ENCODE measurements at places on chromosomes 7 and 10.

GRCh38 chr7:5699467-5700384 lies 81.7 kb downstream of the RNF216 start:
- peak; percentile 76 for DNase-seq

DNA sequence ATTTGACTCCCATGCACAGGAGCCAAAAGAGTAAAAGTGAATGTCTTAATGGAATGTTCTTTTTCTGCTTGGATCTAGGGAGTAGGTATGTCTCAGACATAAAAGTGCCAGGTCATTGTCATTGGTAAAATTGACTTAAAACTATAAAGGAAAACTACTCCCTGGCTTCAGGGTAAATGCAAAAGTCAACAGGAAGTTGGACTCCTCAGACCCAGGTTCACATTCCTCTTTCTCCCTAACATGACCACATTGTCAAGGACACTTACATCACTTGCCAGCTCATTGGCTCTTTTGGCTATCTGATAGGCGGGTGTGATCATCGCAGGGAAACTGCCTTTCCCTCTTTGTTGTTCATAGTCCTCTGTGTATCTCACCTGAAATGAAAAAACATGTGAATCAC lies 13.7 kb downstream of the NRAP start:
- no peak for DNase-seq

DNA sequence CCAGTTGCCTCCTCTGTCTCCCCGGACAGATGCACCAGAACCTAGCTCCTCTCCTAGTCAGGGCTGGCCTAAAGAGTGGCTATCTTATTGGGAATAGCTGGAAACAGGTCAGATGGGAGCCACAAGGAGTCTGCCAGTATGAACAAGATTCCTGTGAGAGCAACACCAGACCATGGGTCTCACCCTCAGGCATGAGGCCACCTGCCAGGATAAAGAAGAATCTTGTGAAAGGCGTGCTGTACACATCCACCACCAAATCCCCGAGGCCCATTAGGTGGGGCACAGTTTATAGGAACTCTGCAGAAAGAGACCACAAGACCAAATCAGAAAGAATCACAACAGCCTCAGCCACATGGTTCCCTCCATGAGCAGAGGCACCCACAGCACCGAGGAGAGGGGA lies 325.9 kb downstream of the TNS3 start:
- DNase-seq = no peak

GRCh38 chr7:134182078-134182477 lies 54.9 kb downstream of the LRGUK start:
- DNase-seq = no peak

DNA sequence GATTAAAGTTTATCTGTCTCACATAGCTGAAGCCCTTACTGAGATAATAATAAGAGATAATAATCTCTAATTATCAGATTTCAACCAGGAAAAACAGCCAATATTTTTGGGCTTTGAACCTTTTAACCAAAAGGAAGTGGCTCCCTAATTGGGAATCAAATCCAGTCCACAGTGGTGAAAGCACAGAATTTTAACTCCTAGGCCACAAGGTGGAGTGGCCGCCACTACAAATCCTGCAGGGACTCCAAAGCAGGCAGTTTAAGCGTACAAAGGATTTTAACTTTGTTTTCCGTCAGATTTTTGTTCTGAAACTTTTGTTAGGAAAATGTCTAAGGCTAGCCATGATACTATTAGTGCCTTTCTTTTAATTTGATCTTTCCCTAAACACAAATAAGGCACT lies 99.6 kb upstream of the CCNY start:
- DNase-seq = no peak

DNA sequence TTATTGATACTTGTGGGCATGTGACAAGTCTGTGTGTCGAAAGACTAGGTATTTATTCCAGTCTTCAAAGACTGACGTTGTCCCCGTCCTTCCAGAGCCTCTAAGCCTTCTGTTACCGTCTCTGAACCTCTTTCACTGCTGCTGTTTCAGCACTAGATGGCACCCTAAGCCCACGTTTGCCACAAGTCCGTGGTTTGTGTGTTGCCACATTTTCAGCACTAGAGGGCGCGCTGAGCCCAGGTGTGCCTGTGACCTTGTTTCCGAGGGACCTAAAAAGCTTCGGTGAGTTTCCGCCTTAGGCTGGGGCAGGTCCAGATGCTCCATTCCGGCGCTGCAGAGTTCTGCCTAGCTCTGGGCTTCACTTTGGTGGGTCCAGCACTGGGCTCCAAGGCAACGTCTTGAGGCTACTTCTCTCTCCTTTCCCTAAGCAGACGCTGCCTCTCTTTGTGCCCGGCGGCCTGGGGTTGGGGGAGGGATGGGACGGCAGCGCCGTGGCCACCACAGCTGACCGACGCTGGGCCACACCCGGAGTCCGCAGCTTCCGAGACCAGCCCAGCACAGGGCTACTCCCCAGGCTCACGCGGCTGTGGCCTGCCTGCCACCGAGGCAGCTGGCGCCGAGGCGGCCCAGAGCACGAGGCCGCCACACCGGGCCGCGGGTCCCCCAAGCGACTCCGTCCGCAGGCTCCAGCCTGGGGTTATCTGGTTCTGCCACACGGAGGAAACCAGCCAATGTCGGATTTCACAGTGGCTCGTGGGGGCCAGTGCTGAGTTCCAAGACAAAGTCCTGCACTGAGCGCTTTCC lies 520.2 kb downstream of the REEP3 start:
- peak; percentile 88 for DNase-seq

- DNase-seq = no peak
Measured at GRCh38 chr10:61835069-61835945, 66.2 kb upstream of the ARID5B start.

GRCh38 chr10:131660427-131660826 lies 240.4 kb upstream of the PPP2R2D start:
- no peak for DNase-seq

- DNase-seq = no peak
Measured at GRCh38 chr7:137978464-137979237, 23.2 kb downstream of the CREB3L2 start.

GRCh38 chr10:3036155-3037021 lies 31.0 kb upstream of the PFKP start:
- no peak for DNase-seq

- no peak for DNase-seq
Measured at GRCh38 chr10:61787170-61787569, 114.3 kb upstream of the ARID5B start.

DNA sequence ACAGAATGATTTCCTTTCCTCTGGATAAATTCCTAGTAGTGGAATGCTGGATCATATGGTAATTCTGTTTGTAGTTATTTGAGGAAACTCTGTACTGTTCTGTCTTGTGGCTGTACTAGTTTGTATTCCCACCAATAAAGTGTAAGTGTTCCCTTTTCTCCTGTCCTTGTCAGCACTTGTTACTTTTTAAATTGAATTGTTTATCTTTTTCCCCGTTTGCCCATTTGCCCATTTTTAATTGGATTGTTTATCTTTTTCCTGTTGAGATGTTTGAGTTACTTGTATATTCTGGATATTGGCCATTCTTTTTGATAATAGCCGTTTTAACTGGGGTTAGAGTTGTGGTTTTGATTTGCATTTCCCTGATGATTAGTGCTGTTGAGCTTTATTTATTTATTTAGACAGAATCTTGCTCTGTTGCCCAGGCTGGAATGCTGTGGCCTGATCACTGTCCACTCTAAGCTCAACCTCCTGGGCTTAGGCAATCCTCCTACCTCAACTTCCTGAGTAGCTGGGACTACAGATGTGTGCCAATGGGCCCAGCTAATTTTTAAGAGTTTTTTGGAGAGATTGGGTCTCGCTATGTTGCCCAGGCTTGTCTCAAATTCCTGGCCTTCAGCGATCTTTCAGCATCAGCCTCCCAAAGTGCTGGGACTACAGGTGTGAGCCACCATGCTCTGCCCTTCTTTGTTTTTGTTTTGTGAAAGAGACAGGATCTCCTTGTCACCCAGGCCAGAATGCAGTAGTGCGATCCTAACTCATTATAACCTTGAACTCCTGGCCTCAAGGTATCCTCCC lies 23.0 kb downstream of the BMPR1A start:
- DNase-seq = no peak

- no peak for DNase-seq
Measured at GRCh38 chr7:1758028-1758858, 88.2 kb downstream of the ELFN1 start.

GRCh38 chr10:79394664-79395063 lies 47.4 kb downstream of the PPIF start:
- no peak for DNase-seq

- no peak for DNase-seq
Measured at GRCh38 chr10:9911488-9911887, 1106.2 kb upstream of the CELF2 start.

DNA sequence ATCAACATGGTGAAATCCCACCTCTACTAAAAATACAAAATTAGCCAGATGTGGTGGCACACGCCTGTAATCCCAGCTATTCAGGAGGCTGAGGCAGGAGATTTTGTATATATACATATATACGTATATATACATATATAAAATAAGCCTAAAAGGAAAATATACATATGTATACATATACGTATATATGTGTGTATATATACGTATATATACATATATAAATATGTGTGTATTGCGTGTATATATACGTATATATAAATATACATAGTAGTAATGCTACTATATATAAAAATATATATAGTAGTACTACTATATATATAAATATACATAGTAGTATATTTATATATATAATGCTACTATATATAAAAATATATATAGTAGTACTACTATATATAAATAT lies 26.5 kb upstream of the PBLD start:
- no peak for DNase-seq

DNA sequence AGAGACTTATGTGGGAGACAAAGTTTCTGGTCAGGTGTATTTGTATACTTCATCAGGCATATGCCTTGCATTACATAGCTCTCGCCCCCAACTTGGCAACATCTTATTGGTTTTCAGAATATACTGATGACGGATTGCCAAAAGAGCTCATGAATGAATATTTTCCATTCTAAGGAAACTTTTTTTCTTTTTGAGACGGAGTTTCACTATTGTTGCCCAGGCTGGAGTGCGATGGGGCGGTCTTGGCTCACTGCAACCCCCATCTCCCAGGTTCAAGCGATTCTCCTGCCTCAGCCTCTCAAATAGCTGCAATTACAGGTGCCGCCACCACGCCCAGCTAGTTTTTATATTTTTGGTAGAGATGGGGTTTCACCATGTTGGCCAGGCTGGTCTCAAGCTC lies 6.0 kb downstream of the CYCS start:
- DNase-seq = no peak
